ENCODE measurements at places on chromosomes 4 and X. TPM values are rescaled to one million over a fixed set of nuclear protein-coding genes. Genes with fewer than 3 reads are reported as not detected.

EXOSC9 gene
- total RNA-seq = 55.1 TPM

LAMP2 gene
- total RNA-seq = 128 TPM

TNMD gene
- total RNA-seq = not detected

MID1IP1 gene
- total RNA-seq = 33.2 TPM

ALB gene
- total RNA-seq = not detected

CD38 gene
- 4.5 TPM for total RNA-seq

SLC38A5 gene
- total RNA-seq = 39.8 TPM

MTMR8 gene
- total RNA-seq = 0.05 TPM

FGG gene
- total RNA-seq = not detected

TSPAN6 gene
- 28.0 TPM for total RNA-seq

RXFP1 gene
- not detected for total RNA-seq

CXCL11 gene
- 4.7 TPM for total RNA-seq

ZIC3 gene
- not detected for total RNA-seq

SUPT20HL1 gene
- total RNA-seq = not detected

CT45A2 gene
- total RNA-seq = not detected

MPC1L gene
- not detected for total RNA-seq

XPNPEP2 gene
- total RNA-seq = not detected

GAGE2A gene
- total RNA-seq = not detected

UGT2A1 gene
- not detected for total RNA-seq

CENPU gene
- 26.2 TPM for total RNA-seq

TEX13D gene
- not detected for total RNA-seq

GUCY1B1 gene
- 0.39 TPM for total RNA-seq

C4orf33 gene
- 14.3 TPM for total RNA-seq

HTN3 gene
- total RNA-seq = not detected

PASD1 gene
- total RNA-seq = not detected

PAGE5 gene
- total RNA-seq = not detected

VCX3A gene
- total RNA-seq = not detected

PHOX2B gene
- total RNA-seq = not detected

PPP4R3C gene
- total RNA-seq = not detected

GSX2 gene
- not detected for total RNA-seq

BRS3 gene
- total RNA-seq = not detected

NDNF gene
- total RNA-seq = 0.33 TPM

TCEAL6 gene
- not detected for total RNA-seq

CISD2 gene
- total RNA-seq = 24.4 TPM

CLIC2 gene
- 9.5 TPM for total RNA-seq

IL21 gene
- total RNA-seq = not detected

MPP1 gene
- 28.7 TPM for total RNA-seq

TSPAN7 gene
- total RNA-seq = 2.7 TPM

ARHGAP6 gene
- total RNA-seq = 0.10 TPM
